ENCODE measurements at places on chromosomes 4 and X.

DNA sequence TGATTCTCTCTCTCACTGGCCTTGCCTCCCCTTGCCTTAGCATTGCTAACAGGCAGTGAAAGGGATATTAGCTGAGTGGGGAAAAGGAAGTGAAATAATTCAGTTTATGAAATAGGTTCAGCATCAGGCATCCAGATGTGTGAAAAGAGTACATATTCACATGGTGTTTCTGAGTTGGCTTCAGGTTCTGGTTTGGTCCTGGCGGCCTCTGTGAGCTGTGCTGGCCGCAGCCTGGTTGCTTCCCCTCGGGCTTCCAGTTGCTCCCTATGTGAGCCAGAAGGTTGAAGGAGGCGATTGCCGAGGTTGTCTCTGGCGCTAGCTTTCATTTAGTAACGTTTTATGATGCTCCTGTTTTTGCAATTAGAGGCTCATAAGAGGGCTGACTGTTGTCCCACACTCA lies 99.1 kb upstream of the TLR2 start:
- DNase-seq, result no peak
- H3K4me3 ChIP-seq, result no peak overlapping the region
- peaks cover 7% of the 10 kb centered on the region for H3K4me1 ChIP-seq
- H3K27me3 ChIP-seq, result no peaks in the 10 kb centered on the region
- peaks cover 9% of the 10 kb centered on the region for H3K36me3 ChIP-seq

DNA sequence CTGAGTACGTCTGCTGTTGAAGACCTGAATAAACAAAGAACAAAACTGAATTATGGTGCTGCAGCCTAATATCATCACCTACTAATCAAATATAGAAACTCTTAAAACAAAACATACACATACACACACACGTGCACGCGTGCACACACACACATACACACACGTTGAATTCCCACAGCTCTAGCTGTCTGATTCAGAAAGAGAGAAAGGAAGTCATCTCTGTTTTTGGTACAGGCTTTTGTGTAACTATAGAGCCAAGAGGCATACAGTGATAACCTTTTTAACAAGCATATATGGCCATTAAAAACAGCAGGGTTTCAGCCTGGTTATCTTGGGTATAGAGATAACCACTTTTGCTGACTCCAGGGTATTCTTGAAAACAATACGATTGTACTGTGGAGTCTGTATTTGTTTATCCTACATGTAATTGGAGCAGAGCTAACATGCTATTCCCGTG lies 823.2 kb downstream of the CCSER1 start:
- H3K4me3 ChIP-seq, result no peak overlapping the region
- DNase-seq, result no peak
- H3K27ac ChIP-seq, result no peak overlapping the region
- H3K36me3 ChIP-seq, result no peaks in the 10 kb centered on the region
- H3K4me1 ChIP-seq, result no peaks in the 10 kb centered on the region

- no peak overlapping the region for H3K27ac ChIP-seq
- H3K27me3 ChIP-seq, result no peaks in the 10 kb centered on the region
- DNase-seq, result peak; percentile 53
These were observed 541.4 kb upstream of the BOD1L1 start for GRCh38 chr4:14168919-14169318.

GRCh38 chrX:13074297-13075262 lies 30.2 kb upstream of the FAM9C start:
- H3K4me1 ChIP-seq, result peaks cover 56% of the 10 kb centered on the region
- peak; percentile 84 for DNase-seq
- H3K27me3 ChIP-seq, result no peaks in the 10 kb centered on the region
- peak overlapping the region; percentile 81 for H3K27ac ChIP-seq

DNA sequence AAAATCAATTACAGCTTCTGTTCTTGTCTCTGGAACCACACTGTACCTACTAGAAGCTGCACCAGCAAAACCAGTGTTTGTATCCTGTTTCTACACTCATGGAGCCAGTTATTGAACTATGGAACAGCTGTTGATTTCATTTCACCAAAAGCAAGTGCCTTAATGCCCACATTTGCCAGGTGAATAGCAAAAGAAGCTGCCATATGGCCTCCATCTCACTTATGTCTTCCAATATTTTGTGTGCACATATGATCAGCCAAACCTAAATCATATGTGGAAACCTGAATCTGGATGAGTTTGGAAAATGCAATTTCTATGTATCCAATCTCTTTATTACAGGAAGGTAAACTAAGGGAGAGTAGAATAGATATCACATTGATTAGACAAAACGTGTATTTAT lies 415.8 kb upstream of the GRID2 start:
- no peak overlapping the region for H3K27ac ChIP-seq
- no peaks in the 10 kb centered on the region for H3K27me3 ChIP-seq
- no peak overlapping the region for H3K4me3 ChIP-seq
- no peaks in the 10 kb centered on the region for H3K36me3 ChIP-seq
- no peaks in the 10 kb centered on the region for H3K4me1 ChIP-seq
- DNase-seq, result no peak

DNA sequence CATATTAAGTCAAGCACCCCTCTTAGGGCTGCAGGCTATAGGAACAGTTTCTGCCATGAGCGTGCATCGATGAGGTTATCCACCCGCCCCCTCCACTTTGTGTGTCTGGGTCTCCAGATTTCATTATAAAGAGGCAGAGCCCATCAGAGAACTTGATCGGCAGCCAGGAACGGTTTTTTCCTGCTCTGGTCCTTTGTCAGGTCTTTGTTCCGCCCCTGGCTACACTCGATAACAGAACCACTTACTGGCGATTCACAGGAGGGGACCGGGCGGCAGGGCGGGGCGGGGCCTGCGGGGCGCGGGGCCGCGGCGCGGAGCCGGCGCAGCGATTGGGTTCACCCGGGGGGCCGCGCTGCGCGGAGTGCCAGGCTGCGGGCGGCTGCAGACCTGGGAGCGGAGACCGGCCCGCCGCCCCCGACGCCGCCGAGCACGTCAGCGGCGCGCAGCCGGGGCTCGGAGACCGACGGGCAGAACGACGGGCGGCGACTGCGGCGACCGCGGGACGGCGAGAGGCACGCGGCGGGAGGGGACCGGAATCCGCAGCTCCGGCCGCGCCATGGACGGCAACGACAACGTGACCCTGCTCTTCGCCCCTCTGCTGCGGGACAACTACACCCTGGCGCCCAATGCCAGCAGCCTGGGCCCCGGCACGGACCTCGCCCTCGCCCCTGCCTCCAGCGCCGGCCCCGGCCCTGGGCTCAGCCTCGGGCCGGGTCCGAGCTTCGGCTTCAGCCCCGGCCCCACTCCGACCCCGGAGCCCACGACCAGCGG lies at the start of gene SLC10A4:
Gene SLC10A4, plus strand, starts transcription at position 338 of the 771 bp plus-strand sequence. Its CDS starts 219 bp downstream, at position 557.
- peaks cover 8% of the 10 kb centered on the region for H3K27me3 ChIP-seq
- H3K4me1 ChIP-seq, result no peaks in the 10 kb centered on the region
- H3K4me3 ChIP-seq, result no peak within 1 kb of the TSS
- no peak within 1 kb of the TSS for H3K27ac ChIP-seq

- no peak overlapping the region for H3K4me3 ChIP-seq
- no peaks in the 10 kb centered on the region for H3K36me3 ChIP-seq
- no peak for DNase-seq
- H3K27ac ChIP-seq, result no peak overlapping the region
These were observed 58.9 kb upstream of the FAM9C start for GRCh38 chrX:13103188-13103913.
